ENCODE measurements at places on chromosomes 11 and 22.
A peak's percentile ranks its signal among the peaks of the same experiment; 100 is the strongest.

DNA sequence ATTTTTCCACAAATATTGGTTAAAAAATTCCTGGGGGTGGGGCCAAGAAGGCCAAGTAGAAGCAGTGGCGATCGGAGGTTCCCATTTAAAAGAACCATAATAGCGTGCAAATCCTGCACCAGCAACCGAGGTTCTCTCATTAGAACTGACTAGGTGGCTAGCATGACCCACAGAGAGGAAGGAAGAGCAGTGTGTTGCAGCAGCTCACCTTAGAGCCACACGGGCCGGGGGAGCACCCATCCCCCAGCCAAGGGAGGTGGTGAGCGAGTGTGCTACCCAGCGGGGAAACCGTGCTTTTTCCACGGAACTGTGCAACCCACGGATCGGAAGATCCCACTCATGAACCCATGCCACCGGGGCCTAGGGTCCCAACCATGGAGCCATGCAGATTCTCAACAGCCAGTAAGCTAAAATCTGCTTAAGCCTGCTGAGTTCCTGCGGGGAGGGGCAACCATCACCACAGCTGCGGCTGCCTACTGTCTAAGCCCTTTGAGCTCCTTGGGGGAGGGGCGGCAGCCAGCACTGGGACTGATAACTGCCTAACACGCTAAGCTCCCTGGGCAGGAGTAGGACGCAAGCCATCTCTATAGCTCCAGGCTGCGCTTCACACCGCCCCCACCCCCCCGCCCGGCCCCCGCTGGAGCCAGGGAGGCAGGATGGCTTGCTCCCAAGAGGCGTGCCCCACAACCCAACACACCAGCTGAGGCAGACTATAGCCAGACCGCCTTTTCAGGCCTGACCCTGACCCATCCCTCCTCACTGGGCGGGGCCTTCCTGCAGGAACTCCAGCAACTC, 21.0 kb upstream of the HTATIP2 start:
- no peak for DNase-seq

- DNase-seq, result no peak
These were observed 137.1 kb downstream of the NECTIN1 start for GRCh38 chr11:119591836-119592310.

DNA sequence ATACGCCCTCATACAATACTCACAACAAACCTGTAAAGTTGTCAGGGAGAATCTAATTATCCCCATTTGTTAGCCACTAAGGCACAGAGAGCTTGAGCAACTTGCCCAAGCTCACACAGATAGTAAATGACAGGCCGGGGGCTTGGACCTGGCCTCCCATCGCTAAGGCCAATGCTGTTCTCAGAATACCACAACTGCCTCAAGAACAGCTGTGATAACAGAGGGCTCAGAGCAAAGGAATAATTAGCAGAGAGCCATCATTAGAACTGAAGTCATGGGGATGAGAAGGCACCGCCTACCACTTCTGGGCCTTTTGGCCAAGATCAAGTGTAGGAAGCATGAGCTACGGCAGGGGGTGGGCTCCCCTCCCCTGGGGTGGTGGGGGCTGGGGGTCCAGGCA, 98.6 kb downstream of the FEZ1 start:
- DNase-seq, result no peak

GRCh38 chr11:35126000-35126878, 12.7 kb upstream of the CD44 start:
- no peak for DNase-seq

DNA sequence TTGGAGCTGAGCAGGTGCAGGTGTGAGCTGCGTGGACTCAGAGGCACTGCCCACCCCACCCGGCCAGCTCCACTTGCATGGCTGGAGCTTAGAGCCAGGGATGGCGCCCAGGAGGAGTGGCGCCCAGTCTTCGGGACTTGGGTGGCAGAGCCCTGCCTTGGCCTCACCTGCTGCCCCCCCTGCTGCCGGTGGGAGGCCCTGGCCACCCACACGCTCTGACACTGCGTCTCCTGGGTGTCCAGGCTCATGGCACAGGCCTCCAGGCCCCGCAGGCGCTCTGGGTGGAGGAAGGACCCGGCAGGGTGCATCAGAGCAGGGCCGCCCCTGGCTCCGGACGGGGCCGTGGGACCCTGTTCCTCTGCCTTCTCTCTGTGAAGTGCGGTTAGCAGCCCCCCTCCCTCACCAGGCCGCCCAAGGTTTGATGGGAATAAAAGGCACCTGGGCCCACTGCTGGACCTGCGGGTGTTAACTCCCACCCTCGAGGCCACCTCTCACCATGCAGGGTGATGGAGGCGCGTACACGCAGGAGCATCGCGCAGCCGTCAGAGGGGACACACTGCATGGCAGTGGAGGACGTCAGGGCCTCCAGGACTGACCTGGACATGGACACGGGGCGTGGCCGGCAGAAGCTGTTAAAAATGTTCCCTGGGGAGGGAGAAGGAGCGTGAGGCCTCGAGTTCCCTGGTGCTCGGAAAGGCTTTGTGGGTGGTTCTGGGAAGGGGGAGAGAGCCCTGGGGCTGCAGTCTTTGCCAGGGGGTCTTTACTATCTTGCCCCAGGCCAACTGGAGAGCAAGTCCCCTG, 11.8 kb downstream of the IL17REL start:
- no peak for DNase-seq

- DNase-seq, result no peak
These were observed 858.7 kb upstream of the CHORDC1 start for GRCh38 chr11:91081440-91082043.

- no peak for DNase-seq
These were observed 342.6 kb downstream of the TBC1D22A start for GRCh38 chr22:47105085-47105484.

DNA sequence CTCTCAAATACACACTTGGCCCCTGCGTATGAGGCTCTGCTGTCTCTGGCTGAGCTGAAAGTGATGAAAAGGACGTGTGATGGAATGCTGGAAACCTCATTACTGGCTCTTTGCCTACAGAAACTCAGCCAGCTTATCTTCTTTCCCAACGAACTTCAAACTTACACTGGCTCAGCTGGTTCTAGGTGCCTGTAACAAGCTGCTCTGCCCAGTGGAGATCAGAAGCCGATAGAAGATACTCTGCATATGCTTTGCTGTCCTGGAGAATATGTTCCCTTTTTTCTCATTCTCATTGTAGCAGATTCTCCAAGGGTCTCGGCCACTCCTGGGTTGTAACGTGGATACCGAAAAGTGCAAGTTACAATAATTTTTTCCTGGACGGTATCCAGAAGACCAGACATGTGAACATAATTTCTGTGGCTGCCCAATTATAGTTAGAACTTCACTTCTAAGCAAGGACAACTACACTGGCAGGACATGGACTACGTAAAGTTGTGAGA, 405.3 kb upstream of the CCDC90B start:
- no peak for DNase-seq

GRCh38 chr11:28231475-28231874, 123.3 kb downstream of the METTL15 start:
- no peak for DNase-seq

GRCh38 chr11:93570759-93571413, 27.7 kb upstream of the SMCO4 start:
- no peak for DNase-seq

GRCh38 chr11:82315093-82315492, 418.6 kb downstream of the FAM181B start:
- no peak for DNase-seq

GRCh38 chr11:21893565-21893867, 299.4 kb upstream of the ANO5 start:
- no peak for DNase-seq

- no peak for DNase-seq
These were observed 1102.6 kb downstream of the DLG2 start for GRCh38 chr11:84524422-84525051.

DNA sequence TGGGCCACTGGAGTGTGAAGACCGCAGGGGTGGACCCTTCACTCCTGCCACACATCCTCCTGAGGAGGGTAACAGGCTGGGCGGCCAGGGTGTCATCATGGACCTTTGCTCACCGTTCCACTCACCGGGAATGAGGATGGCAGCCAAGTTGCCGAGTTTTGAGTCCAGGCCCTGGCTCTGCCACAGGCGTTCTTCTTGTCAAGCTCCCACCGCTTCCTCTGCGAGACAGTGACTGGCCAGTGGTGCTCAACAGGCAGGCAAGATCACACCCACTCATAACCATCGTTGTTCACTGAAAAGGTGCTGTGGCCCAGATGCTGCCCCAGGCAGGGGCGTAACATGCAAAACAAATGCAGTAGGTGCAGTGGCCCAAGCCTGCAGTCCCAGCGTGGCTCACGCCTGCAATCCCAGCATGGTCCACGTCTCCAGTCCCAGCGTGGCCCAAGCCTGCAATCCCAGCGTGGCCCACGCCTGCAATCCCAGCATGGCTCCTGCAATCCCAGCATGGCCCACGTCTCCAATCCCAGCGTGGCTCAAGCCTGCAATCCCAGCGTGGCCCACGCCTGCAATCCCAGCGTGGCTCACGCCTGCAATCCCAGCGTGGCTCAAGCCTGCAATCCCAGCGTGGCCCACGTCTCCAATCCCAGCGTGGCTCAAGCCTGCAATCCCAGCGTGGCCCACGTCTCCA, 5.0 kb upstream of the PANX2 start:
- no peak for DNase-seq

DNA sequence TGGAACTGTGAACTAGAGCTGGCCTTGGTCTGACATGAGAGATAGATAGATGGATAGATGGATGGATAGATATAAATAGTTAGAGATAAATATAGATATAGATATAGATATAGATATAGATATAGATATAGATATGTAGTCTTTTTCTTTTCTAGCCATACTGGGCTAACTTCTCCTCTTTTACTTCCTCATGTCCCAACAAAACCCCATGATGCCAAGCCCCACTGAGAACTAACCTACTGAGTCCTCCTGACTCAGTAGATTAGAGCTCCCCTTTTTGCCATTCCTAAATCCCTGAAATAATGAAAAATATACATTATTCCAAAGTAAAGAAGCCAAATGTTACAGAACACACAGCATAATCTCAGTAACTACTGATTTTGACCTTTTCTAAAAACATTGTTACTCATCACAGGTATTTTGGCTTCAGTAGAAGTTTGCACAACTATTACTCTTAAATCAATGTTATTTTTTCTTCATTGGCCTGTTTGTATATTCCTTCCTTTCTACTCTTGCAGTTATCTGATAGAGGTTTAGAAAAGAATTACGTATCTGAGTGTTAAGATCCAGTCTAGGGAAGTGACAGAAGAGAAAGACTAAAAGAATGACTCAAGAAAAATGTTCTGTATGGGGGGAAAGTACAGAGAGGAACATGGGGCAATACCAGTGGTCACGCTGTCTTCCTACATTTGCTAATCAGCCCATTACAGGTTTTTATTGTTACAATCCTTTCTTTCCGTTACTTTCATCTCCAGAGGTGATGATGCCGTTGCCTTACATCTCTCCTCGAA, 6.0 kb upstream of the OR10D3 start:
- DNase-seq, result no peak

GRCh38 chr22:47816121-47816862, 1053.8 kb downstream of the TBC1D22A start:
- DNase-seq, result no peak

GRCh38 chr11:117444711-117445658, 117.3 kb downstream of the CEP164 start:
- DNase-seq, result no peak

DNA sequence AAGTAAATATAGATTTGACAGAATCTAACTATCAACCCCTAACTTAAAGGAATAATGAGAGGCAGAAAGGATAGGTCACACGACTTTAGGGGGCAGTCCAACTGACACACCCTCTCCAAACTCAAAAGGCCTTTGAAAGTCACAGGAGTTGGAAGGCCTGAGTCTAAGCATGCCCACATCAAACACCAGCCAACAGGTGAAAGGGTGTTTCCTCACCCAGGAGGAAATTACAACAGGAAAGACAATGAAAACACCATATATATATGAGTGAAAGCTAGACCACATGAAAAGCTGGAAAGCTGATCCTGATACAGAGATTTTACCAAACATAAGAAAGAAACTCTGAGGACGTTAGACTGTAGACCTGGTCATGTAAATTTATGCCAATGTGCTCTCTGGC, 10.5 kb upstream of the DEPDC7 start:
- DNase-seq, result no peak

- DNase-seq, result no peak
These were observed 809 bp upstream of the IRF7 start for GRCh38 chr11:616320-617198.

DNA sequence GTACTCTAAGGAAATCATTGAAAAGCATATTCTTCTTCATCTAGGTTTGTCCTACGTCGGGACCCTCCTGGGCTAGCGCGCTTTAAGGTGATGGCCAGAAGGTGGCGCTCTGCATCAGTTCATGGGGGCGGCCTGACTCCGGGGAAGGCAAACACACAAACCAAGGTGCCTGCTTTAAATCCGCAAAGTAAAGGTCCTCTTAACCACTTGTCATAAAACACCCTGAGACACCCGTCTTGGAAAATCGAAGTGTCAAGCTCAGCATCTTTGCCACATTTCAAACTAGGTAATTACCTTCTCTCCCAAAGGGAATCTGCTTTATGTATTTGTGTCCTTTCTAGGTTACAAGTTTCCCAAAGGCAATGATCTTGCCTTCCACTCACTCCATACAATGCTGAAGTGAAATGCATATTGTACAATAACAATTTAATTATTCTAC, 33.9 kb downstream of the LMO2 start:
- peak; percentile 41 for DNase-seq

- DNase-seq, result no peak
These were observed 43.7 kb upstream of the ADA2 start for GRCh38 chr22:17262976-17263375.

DNA sequence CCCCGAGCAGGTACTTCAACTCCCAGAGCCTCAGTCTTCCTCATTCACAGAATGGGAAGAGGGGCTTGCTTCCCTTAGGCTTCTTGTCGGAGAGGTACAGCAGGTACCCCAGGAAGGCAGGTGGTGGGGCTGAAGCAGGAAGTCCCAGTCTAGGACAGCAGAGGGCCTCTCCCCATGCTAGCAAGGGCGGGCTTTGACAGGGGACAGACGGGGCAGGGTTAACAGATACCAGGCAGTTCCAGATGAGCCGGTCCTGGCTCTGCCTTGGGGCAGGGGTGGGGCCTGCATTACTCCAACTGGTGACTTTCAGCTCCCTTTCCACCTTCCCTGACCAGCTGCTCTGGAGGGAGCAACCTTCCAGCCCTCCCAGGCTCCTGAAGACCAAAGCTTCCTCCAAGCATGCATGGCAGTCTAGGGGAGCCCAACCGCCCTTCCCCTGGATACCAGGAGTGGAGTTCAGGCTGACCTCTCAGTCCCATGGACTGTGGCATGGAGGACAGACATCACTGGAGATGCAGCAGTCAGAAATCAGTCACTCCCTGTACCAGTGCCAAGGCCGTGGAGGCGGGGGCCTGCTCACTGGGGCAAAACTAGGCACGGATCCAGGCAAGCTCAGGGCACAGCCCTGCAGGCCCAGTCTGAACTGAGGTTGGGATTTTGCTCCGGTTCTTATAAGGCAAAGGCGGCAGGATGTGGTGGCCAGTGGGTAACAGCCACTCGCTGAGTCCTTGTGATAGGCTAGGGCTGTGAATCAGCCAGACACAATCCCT, 60.5 kb downstream of the NAT10 start:
- DNase-seq, result no peak

GRCh38 chr11:65891219-65892136, 1.0 kb downstream of the CCDC85B start:
- DNase-seq, result no peak

Measured in stimulated activated CD8-positive, alpha-beta memory T cell treated with anti-CD3 and anti-CD28 coated beads, Interleukin-4, amount 100 ng/mL, for 1 hour (primary cell).